ENCODE measurements at places on chromosomes 3 and 15.

- DNase-seq: no peak
Measured at GRCh38 chr3:121793078-121793477, 41.8 kb downstream of the IQCB1 start.

DNA sequence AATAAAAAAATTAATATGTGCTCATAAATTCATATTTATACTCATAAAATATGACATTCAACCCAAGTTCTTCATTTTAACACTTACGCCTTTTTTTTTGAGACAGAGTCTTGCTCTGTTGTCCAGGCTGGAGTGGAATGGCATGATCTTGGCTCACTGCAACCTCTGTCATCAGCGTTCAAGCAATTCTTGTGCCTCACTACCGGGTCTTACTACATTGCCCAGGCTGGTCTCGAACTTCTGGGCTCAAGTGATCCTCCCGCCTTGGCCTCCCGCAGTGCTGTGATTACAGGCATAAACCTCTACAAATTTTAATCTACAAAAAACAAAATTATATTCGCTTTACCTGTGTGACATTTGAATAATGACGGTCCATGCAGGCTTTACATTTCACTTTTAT, 74.1 kb upstream of the SNRPN start:
- DNase-seq: no peak

DNA sequence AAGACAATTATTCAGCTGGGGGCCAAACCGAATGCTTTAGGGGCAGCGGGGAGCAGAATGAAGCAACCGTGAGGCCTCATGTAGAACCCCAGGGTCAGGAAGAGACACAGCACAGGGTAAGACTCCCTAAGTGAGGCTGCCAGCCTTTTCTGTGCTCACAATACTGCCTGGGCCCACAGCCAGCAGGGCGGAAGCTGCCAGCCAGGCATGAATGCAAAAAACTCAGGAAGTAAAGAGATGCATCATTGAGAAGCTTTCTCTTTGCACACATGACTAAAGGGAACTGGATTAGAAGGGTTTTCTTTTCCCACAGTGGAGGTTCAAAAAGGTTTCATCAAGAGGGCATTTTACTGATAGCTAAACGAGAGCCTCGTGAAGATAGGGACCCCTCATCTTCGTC, 33.3 kb downstream of the CA12 start:
- no peak for DNase-seq

GRCh38 chr3:11230832-11231231, 41.4 kb upstream of the ATG7 start:
- no peak for DNase-seq

DNA sequence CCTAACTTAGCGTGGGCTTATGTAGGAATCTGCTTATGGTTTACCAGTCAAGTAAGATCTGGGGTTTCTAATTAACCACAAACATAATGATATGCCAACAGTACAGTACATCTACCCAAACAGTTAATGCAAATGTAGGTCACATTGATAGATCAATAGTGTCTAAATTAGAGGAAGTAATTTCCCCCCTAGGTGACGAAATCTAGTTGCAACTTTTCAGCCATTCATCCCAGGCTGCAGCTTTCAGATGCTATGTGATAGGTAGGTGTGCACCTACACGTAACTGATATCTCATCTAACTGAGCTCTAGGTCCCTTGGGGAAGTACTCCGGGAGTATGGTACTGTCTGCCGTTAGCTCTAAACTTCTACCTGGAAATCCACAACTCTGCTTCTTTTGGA, 57.2 kb downstream of the CRTC3 start:
- DNase-seq: no peak

All from left lobe of liver (tissue), 2 donors.